ENCODE measurements at places on chromosomes 12 and 14. TPM values are rescaled to one million over a fixed set of nuclear protein-coding genes. Genes with fewer than 3 reads are reported as not detected.

FGF23 gene
- polyA plus RNA-seq, result 0.12 TPM

PRICKLE1 gene
- 48.9 TPM for polyA plus RNA-seq

GRCh38 chr14:20746566-20746965, 879 bp downstream of the EDDM3A start:
- no peak for DNase-seq

EXOC3L4 gene
- 2.1 TPM for polyA plus RNA-seq

GRCh38 chr12:85626001-85626783, 210.0 kb downstream of the RASSF9 start:
- DNase-seq, result no peak

DNA sequence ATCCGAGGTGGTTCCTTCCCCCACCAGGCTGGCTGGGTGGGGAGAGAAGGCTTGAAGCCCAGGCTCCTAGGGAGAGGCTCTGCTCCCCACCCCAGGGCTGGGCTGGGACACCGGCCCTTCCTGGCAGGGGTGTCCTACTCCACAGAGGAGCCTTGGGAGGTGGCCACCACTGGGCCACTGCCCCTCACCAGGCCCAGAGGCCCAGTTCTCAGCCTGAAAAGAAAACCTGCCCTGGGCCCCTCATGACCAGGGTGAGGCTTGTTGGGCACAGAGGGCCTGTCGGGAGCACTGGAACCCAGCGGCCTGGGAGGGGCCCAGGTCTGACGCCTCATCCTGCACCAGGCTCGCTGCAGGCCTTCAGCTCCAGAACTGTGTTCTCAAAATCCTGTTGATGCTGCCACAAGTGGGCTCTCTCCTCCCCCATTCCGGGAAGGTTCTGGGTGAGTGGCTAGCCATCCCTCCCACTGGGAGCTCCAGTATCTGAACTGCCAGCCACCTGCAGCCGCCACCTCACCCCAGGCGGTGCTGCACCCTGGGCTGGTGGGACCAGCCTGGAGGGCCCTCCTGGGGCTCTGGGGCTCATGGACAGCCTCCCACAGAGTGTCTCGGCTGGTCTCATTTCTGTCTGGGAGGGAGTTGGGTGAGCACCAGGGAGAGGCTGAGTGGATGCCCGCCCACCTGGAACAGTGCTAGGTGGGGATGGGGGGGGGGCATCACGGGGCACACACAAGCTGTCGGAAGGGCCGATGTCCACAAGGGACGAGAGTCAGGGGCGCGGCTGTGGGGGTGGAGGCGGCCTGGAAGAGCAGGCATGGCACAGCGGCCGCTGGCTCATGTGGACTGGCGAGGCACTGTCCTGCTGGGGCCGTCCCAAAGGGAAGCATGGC, 11.8 kb downstream of the BAG5 start:
- no peak for DNase-seq

DNA sequence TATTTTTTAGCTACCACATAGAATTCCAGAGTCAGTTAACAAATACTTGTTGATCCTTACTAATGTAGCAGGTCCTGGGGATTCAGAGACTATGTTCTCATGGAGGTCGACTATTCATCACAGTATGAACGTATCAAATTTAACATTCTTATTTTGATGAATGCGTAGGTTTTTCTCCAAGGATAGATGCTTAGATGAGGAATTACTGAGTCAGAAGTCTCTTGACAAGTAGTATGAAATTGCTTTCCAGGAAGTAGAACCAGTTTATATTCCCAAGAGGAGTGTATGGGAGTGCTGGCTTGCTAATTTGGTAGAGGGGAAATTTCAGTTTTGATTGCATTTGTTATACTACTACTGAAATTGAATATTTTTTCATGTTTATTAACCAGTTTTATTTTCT, 42.8 kb upstream of the CRADD start:
- DNase-seq, result no peak

- DNase-seq, result no peak
These were observed 250.5 kb upstream of the FLRT2 start for GRCh38 chr14:85279407-85279806.

DNA sequence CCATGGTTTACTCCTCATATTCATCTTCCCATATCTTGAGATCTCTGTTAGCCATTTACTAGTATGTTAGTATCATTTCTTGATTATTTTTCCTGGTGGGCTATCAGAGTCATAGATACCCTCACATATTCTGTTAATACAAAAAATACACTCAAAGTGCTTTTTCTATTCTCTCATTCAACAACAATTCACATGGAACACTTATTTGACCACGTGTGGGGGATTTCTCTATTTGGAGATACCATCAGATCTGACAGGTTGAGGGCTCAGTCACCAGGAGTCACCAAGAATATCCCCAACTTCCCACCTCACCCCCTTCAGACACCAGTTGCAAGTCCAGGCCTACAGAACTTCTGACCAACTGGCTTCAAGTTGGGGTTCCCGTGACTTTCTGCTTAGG, 51.9 kb upstream of the A2ML1 start:
- no peak for DNase-seq

DNA sequence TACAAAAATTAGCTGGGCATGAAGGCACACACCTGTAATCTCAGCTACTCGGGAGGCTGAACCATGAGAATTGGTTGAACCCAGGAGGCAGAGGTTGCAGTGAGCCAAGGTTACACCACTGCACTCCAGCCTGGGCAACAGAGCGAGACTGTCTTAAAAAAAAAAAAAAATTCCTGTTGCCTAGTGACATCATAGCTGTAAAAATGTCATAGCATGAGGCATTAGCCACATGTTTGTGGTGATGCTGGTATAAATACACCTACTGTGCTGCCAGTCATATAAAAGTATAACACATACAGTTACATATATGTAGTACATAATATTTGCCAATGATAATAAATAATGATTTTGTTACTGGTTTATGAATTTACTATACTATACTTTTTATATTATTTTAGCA, 22.2 kb downstream of the SLC41A2 start:
- DNase-seq, result no peak

GRCh38 chr12:560691-561390, 101.1 kb downstream of the B4GALNT3 start:
- no peak for DNase-seq

DNA sequence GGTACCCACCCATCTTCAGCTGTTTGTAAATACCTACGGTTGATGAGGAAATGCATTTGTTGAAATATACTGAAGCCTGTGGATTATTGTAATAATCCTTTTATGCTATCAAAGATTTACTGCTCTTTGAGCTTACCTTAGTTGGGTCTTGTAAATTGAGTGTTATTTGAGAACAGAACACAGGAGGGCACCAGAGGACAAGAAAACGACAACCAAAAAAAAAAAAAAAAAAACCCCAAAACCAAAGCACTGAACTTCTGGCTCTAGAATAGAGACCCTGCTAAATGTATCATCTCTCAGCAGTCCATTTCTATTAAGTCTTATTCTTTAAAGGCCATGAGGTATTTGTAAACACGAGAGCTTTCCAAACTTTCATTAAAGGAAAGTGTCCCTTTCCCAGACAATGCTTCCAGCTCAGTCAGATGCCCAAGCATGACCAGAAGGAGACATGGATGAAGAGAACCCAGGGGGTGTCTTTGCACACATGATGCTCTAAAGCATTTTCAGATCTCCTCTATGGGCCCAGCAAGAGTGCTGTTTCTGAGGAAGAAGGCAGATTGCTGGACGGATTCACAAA, 763.9 kb downstream of the NRXN3 start:
- peak; percentile 25 for DNase-seq

DNA sequence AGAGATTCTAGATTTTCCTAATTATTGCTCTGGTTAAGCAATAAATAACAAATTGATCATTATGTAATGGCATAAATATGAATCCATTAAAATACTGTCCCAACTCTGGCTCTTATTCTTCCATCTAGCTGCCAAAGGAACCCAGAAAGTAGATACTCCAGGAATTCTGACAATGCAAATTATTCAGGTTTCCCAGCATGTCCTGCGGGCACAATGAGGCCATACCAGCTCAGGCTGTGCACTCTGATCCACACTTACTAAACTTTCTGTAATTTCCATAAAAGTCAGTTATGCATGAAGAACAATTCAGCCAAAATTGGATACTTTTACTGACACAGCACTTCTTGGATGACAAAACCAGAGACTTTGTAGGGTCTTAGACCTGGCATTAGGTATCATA, 576.3 kb downstream of the KCNH5 start:
- DNase-seq, result no peak

DNA sequence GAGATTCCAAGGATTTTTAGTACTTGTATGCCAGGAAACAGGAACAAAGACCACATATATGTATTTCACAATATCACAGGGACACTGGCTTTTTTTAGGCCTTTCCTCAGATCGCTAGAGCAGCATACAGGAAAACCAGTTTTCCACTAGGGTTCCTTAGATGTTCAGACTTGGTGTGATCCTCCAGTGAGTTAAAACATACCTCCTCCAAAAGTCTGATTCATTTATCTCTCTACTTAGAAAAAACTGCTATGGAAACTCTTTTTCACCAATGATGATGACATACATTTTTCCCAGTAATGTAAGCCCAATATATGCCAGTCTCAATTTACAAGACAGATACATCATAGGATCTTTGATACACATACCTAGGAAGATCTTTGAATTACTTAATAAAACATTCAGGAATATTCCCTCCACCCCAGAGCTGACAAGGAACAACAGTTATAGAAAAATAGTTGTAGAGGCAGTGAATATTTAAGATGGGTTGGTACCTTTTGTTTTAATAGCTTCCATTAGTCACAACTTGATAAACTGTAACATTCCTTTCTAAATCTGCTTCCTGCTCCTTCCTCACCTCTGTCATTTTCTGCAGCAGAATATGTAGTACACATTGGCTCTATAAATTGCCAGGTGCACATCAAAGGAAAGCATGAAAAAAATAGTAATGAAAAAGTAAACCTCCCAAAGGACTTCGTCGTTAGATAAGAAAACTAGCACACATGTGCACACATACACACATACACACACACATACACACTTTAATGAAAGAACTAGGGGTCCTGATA, 27.5 kb downstream of the BCAT1 start:
- no peak for DNase-seq

DNA sequence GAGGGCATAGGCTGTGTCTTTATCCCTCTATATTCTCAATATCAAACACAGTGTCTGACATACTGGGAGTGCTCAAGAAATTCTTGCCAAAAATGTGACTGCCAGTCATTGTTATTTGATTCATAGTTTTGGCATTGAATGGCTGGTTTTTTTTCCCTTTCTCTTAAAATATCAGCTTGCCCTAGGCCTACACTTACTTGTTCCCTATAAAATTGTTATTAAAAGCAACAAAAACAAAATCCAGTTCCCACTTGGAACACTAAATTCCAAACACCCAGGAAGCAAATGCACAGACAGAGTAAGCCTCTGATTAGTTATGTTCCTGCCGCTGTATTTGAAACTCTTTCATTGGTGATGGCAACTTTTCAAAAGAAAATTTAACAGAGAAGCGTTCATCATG, 110.7 kb downstream of the WIF1 start:
- no peak for DNase-seq

DNA sequence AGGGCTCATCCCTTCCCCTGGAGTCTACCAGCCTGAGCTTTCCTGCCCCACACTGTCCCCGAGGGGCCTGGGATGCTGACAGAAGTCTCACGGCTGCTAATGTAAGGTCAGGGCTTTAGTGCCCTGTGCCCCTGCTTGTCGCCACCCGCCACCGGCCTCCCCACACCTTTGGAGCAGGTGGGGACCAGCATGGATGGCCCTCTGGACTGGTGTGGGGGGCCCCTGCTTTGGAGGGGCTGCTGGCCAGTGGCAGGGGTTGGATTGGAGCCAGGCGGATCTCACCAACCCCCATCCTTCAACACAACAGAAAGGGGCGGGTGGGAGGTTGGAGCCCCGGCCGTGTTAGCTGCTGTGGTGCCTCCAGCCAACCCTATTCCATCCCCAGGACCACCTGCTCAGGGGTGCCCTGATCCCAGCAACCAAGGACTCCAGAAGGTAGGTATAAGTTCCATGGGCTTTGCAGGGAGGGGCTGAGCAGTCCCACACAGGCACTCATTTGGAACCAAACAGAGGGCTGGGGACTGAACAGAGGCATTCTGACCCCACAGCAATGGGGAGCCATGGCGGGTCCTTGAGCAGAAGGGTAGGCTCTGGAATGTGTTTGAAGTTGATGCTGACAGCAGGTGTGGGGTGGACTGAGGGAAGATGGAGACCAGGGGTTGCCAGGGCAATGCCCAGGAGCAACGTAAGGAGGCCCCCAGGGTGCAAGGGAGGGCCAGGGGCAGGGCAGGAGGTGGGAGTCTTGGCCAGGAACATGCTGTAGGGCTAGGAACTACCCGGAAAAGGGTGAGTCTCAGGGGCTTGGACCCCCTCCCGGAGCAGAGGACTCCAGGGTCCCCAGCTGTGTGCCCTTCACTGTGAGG, 145.1 kb upstream of the C14orf180 start:
- no peak for DNase-seq

- DNase-seq, result no peak
These were observed 21.7 kb downstream of the STYK1 start for GRCh38 chr12:10652192-10652591.

OTOGL gene
- polyA plus RNA-seq, result 0.57 TPM

A2M gene
- 210 TPM for polyA plus RNA-seq

- DNase-seq, result no peak
These were observed 21.1 kb downstream of the FKBP3 start for GRCh38 chr14:45112896-45113781.

DNA sequence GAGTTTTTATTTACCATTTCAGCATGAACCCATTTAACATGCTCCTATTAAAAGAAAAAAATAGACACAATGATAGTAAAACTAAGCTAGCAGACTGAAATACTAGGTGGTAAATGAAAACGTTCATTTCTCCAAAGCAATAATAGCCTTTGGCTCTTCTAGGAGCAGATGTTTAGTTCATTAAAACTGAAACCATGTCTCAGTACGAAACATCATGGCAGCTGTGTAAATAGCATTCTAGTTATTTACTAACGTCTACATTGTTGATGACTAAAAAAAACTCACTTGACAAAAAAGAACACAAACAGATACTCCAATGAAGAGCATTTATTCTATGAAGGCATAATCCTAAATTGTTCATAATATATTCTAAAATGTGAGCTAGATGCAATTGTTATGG, 17.9 kb downstream of the RECQL start:
- no peak for DNase-seq

DNA sequence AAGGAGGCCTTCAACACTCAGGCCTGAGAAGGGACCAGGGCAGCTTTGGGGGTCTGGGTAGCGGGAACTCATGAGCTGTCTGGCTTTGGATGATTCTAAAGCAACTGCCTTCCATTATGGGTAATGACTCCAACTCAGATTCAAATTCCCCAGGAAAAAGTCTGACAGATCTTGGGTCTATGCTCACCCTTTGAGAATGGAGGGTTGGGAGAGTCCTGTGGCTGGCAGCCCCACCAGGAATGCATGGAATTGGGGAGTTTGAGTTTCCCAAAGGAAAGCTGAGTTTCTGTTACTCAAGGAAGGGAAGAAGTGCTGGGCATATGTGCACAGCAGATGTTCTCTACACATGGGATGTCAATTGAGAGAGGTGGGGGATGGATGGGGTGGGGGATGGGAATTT, 22.4 kb upstream of the LTBP2 start:
- no peak for DNase-seq

KLRC1 gene
- polyA plus RNA-seq, result 0.51 TPM

TNS2 gene
- polyA plus RNA-seq, result 110 TPM
